NCI-H2227 treated with DMSO at 0.1 percent for 48 hours (cell line): ENCODE measurements at places on chromosomes 7 and 10.

DNA sequence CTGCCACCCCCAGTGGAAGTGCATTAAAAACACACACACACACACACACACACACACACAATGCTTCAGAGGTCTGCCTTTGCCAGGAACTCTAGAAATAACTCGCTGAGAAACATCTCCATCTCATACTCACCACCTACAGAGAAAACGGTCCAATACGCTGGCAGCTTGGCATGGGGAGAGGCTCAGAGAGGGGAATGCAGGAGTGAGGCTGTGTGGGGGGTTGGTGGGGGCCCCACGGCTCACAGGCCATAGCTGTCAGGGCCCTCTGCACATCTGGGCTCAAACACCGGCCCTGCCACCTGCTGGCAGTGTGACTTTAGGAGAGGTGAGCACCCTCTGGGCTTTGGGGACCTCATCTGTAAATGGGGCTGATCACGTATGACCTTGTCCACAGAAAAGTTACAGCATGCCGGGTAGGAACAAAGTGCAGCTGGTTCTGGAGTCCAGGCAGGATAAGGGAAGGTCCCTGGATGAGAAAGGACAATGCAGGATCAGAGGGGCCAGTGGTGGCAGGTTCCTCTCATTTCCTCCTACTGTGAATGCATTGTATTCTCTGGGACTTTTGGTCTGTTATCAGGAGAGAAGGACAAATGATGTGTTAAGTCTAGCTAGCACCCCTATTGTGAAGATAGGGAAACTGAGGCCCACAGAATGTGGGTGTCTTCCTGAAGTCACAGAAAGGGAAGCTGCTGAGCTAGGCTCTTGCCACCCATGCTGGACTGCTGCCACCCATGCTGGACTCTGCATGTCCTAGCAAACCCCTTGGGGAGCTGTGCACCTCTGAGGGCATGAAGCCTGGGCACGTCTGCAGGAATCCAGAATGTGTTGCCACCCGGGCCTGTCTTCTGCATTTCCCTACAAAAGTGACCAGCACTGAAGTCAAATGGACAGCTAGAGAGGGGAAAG is 404.6 kb downstream of the RPS24 start:
- no peak for DNase-seq

GRCh38 chr10:103843854-103844570 is 11.4 kb downstream of the SH3PXD2A start:
- DNase-seq, result no peak

DNA sequence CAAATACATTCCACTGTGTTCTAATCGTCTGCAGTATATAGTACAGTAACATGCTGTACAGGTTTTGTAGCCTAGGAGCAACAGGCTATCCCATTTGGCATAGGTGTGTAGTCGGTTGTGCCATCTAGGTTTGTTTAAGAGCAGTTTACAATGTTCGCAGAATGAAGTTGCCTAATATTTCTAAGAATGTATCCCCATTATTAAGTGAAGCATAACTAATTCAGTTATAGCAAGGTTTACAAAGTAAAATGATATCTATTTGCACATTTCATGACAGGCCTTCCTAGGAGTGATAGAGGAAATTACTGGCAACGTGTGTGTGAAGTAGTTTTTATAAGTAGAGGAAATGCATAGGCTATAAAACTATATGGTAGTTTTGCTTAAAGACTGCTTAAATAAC is 4.0 kb downstream of the CREM start:
- DNase-seq, result no peak

- no peak for DNase-seq
Measured at GRCh38 chr7:91355695-91356435, 91.6 kb downstream of the FZD1 start.

DNA sequence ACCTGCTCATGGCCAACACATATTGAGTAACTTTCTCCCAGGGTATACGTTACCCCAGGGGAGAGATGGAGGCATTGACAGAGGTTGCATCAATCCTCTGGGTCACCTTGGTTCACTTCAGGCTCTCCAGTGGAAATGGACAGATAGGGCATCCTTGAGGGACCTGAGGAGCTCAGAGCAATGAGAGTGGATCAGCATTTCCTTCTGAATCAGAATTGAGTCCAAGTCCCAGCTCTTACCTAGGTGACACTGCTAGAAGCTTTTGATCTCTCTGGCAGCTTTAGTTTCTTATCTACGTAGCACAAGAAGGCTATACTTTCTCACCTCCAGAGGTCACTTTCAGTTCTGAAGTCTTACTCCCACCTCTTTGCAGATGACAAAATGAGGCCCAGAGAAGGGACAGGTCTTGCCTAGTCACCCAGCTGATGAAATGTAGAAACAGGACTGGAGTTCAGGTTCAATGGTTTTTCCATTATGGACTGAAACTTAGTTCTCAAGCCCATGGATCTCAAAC is 35.2 kb downstream of the PANK1 start:
- no peak for DNase-seq
